ENCODE measurements at places on chromosomes 2 and 18. TPM values are rescaled to one million over a fixed set of nuclear protein-coding genes. Genes with fewer than 3 reads are reported as not detected.

IL1A gene
- 0.60 TPM for total RNA-seq

MYO1B gene
- total RNA-seq, result 67.7 TPM

- H3K36me3 ChIP-seq, result no peaks in the 10 kb centered on the region
- peaks cover 5% of the 10 kb centered on the region for H3K4me1 ChIP-seq
- no peak overlapping the region for H3K4me3 ChIP-seq
- no peak overlapping the region for H3K27ac ChIP-seq
- peaks cover 8% of the 10 kb centered on the region for H3K27me3 ChIP-seq
- no peak for DNase-seq
These were observed 304.2 kb downstream of the FBXO15 start for GRCh38 chr18:73843455-73843854.

DNA sequence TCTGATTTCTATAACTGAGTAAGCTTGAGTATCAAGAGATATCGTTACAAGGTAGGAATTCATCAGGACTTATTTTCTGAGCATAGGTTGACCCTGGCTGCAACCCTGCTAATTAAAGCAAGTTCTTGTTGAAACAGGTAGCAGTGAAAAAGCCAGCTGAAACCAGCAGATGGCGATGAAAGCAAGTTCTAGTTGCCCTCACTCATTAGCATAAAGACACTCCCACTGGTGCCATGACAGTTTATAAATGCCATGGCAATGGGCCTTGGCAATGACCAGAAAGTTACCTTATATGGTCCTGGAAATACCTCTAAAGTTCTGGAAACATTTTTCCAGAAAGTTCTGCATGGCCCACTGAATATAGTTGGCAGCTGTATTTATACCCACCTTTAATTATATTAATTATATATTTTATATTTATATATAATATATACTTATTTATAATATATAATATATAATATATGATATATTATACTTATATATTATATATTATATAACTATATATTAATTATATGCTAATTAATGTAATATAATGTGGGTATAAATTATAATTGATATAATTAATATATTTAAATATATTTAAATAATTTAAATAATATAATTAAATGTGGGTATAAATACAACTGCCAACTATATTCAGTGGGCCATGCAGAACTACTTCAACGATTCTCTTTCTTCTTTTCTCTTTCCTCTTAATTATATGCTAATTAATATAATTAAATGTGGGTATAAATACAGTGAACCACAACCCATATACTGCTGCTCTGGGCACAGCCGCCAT is 188.0 kb downstream of the CDH7 start:
- no peak for DNase-seq
- H3K4me3 ChIP-seq, result no peak overlapping the region
- peaks cover 10% of the 10 kb centered on the region for H3K4me1 ChIP-seq
- H3K27ac ChIP-seq, result no peak overlapping the region

ANKRD30BL gene
- total RNA-seq, result not detected

DNA sequence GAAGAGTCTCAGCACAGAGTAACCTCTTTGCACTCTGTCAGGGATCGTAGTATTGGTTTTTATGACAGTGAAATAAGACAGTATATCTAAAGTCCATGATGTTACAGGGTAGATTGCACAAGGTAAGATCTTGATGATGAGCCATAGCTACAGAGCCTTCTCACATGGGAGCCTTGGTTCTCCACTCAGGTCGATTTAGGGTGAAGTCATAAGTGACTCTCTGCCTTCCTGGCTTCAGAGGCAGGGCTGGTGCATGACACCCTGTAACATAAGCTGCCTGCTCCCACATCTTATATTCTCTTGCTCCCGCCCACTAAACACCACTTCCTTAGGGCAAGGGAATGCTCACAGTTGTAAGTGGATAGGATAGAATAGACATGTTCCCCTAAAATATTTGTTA is 13.3 kb downstream of the DAPL1 start:
- no peak for DNase-seq
- H3K36me3 ChIP-seq, result no peaks in the 10 kb centered on the region
- H3K4me1 ChIP-seq, result peaks cover 29% of the 10 kb centered on the region
- no peak overlapping the region for H3K4me3 ChIP-seq
- H3K27me3 ChIP-seq, result no peaks in the 10 kb centered on the region

GRCh38 chr18:48879008-48879431 is 71.7 kb downstream of the SMAD7 start:
- peak overlapping the region; percentile 60 for H3K4me3 ChIP-seq
- DNase-seq, result no peak
- peaks cover 4% of the 10 kb centered on the region for H3K36me3 ChIP-seq
- peaks cover 7% of the 10 kb centered on the region for H3K4me1 ChIP-seq
- no peaks in the 10 kb centered on the region for H3K27me3 ChIP-seq
- peak overlapping the region; percentile 92 for H3K27ac ChIP-seq

- peak overlapping the region; percentile 98 for H3K4me3 ChIP-seq
- H3K27ac ChIP-seq, result peak overlapping the region; percentile 98
- H3K36me3 ChIP-seq, result peaks cover 20% of the 10 kb centered on the region
- DNase-seq, result no peak
- H3K4me1 ChIP-seq, result no peaks in the 10 kb centered on the region
These were observed 834 bp downstream of the PDCL3 start for GRCh38 chr2:100563407-100564247.

DNA sequence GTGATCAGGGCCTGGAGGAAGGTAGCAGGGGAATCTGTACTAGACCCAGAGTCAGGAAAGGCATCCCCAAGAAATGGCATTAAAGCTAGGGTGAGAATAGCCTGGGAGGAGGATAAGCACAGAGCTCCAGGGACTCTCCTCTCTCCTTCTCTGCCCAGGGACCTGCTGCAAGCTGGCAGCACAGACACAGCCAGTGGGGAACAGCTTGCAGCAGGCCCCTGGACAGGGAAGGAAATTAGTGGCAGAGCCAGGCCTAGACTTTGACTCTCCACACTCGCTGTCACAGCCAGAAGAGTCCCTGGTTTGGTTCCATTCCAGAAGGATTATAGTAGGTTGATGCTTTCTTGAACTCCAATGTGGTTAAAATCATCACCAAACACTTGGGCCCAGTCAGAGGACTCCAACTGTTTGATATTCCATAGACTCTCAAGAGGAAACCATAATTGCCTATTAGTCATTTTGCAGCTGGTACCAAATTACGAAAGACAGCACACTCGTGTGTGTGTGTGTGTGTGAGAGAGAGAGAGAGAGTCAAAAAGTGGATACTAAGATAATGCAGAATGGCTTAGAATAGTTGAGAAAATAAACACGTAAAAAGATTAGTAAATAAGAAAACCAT is 95.5 kb upstream of the ATP8B1 start:
- no peaks in the 10 kb centered on the region for H3K36me3 ChIP-seq
- DNase-seq, result no peak
- H3K4me3 ChIP-seq, result no peak overlapping the region
- peaks cover 3% of the 10 kb centered on the region for H3K27me3 ChIP-seq
- H3K4me1 ChIP-seq, result no peaks in the 10 kb centered on the region

GRCh38 chr2:226970362-226970761 is 134.5 kb downstream of the RHBDD1 start:
- no peak for DNase-seq
- peaks cover 5% of the 10 kb centered on the region for H3K36me3 ChIP-seq
- H3K4me1 ChIP-seq, result peaks cover 9% of the 10 kb centered on the region
- H3K27me3 ChIP-seq, result no peaks in the 10 kb centered on the region
- H3K4me3 ChIP-seq, result no peak overlapping the region

GRCh38 chr2:150147889-150148683 is 339.4 kb downstream of the RND3 start:
- peaks cover 8% of the 10 kb centered on the region for H3K4me1 ChIP-seq
- no peak overlapping the region for H3K4me3 ChIP-seq
- DNase-seq, result no peak
- no peaks in the 10 kb centered on the region for H3K36me3 ChIP-seq

- H3K4me1 ChIP-seq, result peaks cover 4% of the 10 kb centered on the region
- H3K27ac ChIP-seq, result no peak overlapping the region
- H3K27me3 ChIP-seq, result peaks cover 3% of the 10 kb centered on the region
- no peak for DNase-seq
- no peak overlapping the region for H3K4me3 ChIP-seq
These were observed 83.9 kb downstream of the PLCL1 start for GRCh38 chr2:197888321-197888720.

DNA sequence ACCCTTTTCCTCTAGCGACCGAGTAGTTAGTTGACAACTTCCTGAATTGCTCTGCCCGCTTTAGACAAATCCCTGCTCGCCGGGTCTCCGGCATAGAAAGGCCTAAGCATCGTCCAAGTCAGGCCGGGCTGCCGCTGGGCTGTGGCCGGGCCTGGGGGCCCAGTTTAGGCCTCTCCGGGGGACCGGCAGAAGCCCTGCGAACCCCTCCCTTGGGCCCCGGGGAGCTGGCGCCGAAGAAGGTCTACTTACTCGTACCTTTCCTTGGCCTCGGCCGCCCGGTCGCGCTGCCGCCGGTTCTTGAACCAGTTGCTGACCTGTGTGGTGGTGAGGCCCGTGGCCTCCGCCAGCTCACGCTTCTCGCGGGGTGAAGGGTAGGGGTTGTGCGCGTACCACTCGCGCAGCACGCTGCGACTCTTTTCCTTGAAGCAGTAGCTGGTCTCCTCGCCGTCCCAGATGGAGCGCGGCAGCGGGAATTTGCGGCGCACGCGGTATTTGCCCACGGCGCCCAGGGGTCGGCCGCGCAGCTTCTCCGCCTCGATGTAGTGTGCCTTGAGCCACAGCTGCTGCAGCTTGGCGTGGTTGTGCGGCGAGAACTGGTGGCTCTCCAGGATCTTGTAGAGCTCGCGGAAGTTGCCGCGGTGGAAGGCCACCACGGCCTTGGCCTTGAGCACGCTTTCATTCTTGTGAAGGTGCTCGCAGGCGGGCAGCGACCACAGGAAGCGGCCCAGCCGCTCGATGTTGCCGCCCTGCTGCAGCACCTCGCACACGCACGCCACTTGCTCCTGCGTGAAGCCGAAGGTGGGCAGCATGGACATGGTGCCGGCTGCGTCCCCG is 739 bp downstream of the SIX2 start:
- H3K36me3 ChIP-seq, result peaks cover 15% of the 10 kb centered on the region
- peak overlapping the region; percentile 86 for H3K4me3 ChIP-seq
- peak overlapping the region; percentile 29 for H3K27ac ChIP-seq
- H3K4me1 ChIP-seq, result peaks cover 6% of the 10 kb centered on the region

MEP1B gene
- 2.7 TPM for total RNA-seq

TLX2 gene
- 2.9 TPM for total RNA-seq

- no peaks in the 10 kb centered on the region for H3K36me3 ChIP-seq
- no peaks in the 10 kb centered on the region for H3K4me1 ChIP-seq
- H3K27ac ChIP-seq, result no peak overlapping the region
- no peak overlapping the region for H3K4me3 ChIP-seq
- peaks cover 4% of the 10 kb centered on the region for H3K27me3 ChIP-seq
- no peak for DNase-seq
These were observed 500.3 kb upstream of the FAM98A start for GRCh38 chr2:34099377-34099776.

GRCh38 chr2:215799194-215799593 is 214.2 kb downstream of the MREG start:
- no peak overlapping the region for H3K4me3 ChIP-seq
- peaks cover 15% of the 10 kb centered on the region for H3K4me1 ChIP-seq
- no peak for DNase-seq

RTP5 gene
- not detected for total RNA-seq
